Activated CD8-positive, alpha-beta memory T cell treated with anti-CD3 and anti-CD28 coated beads for 1 hour (primary cell): ENCODE measurements at places on chromosomes 6 and 20.

DNA sequence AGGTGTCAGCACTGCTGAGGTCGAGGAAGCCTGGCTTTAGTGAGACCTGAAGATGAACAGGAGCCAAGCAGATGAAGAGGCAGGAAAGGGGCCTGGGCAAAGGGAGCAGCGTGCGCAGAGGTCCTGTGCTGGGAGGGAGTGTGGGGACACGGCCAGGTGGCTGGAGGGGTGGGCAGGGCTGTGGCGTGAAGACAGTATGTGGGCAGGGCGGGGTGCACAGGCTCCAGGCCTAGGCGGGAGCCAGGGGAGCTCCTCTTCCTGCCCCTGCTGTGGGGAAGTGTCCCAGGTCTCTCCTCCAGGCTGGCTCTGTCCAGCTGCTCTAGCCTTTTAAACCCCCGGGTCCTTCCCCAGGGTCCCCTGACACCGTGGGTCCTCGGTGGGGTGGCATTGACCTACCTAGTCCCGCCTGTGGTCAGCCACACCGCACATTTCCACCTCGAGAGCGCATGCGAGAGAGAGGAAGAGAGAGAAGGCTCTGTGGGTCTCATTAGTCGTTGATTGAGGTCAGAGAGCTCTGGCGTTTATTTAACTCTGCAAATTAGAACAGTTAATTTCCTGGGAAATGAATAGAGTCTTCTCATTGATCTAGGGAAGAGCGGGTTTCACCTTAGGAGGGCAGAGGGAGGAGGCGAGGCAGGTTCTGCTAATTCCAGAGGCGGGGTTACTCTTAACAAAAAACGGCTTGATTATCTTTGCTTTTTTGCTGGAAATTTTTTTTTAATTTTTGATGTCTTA lies 68.8 kb downstream of the CDH4 start:
- DNase-seq: no peak

DNA sequence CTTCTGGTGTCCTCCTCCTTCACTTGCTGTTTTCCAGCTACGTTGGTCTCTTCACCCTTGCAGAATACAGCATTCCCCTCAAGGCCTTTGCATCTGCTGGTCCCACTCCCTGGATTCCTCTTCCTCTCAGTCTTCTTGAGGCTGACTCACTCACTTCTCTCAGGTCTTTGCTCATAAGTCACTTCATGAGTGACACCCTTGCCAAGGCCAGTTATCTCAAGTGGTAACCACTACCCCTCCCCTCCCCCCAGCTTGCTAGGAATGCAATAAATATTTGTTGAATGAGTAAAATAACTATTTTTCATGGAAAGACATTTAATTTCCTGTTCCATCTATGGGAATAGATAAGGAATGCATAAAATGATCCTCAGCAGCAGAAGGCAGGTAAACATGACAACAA lies 131.7 kb downstream of the PLCB4 start:
- no peak for DNase-seq

- no peak for DNase-seq
These were observed 34.9 kb upstream of the FOXC1 start for GRCh38 chr6:1574890-1575209.

GRCh38 chr6:159170999-159171712 lies 2.0 kb downstream of the FNDC1 start:
- DNase-seq: no peak

DNA sequence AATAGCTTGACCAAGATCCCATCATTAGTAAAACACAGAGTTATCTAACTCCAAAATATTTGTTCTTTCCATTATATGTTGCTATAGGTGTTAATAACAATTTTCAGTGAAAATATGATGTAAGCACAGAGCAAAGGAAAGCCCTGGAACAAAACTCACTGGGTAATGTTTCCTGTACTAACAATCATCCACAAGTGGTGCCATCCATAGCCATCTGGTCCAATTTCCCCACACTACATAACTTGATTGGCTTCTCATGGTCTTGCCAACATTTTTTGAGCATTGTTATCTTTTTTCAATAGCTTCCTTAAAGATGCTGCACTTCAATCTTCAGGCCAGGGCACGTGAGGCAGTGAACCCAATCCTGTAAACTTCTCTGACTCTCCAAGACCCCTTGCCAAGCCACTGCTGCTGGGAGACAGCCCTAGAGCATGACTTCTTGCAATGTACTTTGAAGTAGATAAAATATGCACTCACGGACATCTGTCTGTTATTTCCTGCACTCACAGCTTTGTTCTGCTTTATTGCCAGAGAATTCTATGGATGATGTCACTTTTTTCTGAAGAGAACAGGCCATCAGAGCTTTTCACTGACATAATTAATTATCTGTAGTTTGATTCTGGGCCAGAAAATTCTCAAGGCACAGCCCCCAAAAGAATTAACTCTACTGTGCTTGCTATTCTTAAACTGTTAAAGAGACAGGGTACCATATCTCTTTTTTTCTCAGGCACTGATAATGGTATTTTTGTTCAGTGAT lies 97.5 kb upstream of the TMEM30A start:
- no peak for DNase-seq

DNA sequence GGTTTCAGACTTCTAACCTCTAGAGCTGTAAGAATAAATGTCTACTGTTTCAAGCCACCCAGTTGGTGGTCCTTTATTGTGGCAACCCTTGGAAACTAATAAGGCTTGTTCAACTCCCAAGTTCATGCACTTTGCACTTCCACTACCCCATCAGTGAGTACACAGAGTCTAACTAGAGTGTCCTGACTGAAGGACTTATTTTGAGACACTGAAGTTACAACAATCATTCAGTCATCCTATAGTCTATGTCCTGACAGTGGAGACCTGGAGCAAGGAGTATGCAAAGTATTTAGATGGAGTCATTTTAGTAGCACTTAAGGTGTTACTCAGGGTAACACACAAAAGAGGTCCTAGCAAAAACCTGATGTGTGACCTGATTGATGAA lies 62.6 kb downstream of the VGLL2 start:
- no peak for DNase-seq

- no peak for DNase-seq
These were observed 185.8 kb upstream of the PRDM1 start for GRCh38 chr6:105900125-105900937.

DNA sequence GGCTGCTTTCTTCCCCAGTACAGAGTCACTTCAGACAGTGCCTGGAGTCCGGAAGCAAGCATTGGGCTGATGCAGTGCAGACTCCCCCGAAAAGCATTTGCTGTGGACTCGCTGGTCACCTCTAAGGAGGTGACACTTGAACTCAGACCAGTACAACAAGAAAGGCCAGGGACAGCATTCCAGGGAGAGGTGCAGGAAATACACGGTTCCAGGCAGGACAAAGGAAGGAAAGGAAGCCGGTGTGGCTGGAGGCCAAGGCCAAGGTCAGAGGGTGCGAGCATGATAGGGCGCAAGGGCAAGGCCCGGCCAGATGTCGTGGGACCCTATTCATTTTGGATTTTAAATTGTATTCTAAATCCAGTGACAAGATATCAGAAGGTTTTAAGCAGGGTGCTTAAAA lies 160.9 kb downstream of the ZMYND8 start:
- DNase-seq: no peak

GRCh38 chr6:51856508-51856907 lies 230.9 kb downstream of the PKHD1 start:
- DNase-seq: no peak

DNA sequence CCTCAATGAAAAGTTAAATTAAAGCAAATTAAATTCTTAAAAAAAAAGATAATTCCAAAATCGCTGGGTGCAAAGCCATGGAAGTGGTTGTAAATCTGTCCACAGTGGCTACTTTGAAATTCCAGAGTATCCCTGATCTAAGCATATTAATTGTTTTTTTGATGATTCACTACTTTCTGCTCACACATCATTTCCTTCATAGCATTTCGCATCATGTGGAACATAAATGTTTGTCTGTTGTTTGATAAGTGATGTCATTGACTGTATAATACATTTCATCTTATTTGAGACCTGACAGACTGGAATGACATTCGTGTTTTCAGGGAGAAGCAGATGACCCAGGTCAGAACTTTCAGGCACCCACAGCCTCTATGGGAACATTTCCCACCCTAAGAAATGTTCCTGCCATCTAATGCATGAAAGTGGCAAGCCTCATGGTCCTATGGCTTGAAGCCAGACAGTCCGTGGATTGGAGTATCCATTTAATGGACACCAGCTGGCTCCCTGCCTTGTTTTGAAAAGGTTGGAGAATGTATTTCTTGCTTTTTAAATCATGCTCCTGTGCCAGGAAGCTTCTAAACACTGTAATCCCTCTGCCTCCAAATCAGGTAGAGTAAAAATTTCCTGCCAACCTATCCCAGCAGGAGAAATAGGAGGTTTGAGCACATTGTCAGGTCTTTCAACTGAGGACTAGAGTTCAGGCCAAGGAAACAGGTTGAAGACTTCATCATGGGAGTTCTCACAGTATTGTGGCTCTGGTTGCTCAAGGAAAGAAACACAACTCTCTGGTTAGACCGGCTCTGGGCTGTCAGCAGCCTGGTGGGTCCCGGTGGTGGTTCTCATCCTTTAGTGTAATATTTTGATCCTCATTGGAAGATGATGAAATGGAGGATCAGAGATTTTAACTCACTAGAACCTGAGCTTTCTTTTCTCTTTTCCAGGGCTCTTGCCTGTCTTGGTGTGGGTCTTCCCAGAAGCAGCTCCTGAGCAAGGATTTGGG lies 157.9 kb downstream of the SLC24A3 start:
- DNase-seq: no peak

DNA sequence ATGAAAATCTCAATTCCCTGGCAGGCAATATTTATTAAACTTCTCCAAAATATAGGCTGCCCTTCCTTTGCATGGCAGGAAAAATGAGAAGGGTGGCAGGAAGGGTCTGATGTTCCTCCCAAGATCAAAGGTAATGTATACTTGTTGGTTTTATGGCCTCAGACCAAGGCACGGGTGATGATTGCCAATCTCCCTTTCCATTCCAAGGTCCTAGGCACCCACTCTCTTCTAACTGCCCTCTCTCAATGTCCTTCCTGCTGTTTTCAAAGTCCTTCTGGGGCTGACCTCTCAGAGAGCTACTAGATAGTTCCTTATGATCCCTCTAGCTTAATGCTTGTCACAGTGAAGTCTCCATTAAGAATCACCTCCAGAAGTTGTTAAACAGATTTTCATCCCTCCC lies 15.6 kb upstream of the JAG1 start:
- DNase-seq: no peak

GRCh38 chr6:157993076-157993475 lies 11.4 kb downstream of the SYNJ2 start:
- no peak for DNase-seq
